ENCODE measurements at places on chromosomes 5 and 9.

DNA sequence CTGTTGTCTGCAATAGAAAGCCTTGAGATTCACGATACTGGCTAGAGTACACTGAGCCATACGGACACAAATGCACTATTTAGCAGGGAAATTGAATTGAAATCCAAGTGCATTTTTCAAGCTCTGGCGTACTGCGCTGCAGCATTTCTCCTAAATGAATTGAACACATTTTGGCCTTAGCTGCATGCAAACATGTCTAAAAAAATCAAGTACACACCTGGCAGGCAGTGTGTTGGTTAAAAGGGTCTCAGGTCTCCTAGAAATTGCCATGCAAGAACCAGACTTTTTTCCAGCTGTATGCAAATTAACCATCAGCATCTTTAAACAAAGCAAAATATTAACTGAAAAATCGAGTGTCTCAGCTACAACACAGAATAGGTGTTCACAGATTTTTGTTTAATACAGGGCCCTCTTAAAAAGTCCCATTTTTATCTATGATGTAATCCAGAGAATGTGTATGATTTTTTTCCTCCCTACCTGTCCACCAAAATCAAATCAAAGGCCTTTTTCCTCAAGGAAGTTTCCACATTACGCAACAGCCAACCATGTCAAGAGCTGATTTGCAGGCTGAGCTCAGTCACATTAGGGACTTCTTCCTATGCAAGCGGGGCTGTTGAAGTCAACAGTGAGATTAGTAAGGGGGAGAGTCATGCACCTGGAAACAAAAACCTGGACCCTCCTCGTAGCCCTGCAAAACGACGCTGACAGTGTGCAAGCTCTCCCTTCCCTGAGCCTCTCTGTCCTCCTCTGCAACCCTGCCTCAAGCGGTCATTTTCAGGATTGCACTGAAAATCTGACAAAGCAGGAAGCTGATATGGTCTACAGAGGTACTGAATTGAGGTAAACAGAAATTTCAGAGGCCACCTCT lies 14.1 kb upstream of the SFXN1 start:
- DNase-seq = peak; percentile 61

DNA sequence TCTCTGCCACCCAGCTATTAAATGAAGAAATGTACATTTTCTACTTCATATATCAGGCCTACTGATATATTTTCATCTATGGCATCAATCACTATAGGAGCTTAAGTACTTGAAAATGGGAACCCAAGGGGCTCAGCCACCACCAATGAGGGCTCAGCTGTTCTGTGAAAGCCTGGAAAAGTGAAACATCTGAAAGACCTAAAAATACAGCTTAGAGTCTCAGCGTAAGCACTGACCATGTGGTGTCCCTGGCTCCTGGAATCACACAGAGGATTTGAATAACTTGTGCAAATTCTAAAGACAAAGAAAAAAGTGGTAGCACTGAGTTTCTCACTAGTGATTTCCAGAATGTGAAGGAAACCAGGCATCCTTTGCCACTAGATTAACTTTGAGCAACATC lies 64.5 kb downstream of the PTPRD start:
- DNase-seq = no peak

DNA sequence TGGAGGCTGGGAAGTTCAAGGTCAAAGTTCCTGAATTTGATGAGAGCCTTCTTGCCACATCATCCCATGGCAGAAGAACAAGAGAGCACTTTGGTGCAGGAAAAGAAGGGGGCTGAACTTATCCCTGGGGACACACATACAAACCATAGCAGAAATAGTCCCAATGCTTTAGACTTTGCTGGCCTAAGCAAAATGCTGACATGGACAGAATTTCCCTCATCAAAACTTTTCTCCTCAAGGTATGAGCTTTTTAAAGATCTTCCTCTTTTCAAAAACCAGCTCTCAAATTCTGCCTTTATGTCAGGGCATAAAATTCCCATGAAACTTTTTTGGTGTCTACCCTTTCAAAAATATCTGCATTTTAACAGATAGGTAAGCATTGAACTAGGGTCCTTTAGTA lies 341.8 kb upstream of the SMARCA2 start:
- no peak for DNase-seq

DNA sequence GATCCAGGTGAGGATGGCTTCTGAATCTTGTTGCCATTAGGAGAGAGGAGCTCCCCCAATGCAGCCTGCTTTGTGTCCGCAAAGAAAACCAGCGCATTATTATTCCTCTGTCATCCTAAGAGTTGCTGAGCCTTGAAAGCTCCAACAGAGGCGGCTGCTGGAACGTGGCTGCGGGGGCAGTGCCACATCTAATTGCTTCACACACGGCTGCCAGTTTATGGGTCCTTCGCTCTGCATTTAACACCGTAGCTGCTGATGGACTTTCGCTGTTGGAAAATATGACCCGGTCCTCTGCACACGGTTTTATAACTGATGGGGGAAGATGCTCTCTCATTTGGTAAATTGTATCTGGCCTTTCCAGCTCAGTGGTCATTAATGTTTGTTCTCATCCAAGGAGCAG lies 38.0 kb downstream of the ZNF622 start:
- no peak for DNase-seq

DNA sequence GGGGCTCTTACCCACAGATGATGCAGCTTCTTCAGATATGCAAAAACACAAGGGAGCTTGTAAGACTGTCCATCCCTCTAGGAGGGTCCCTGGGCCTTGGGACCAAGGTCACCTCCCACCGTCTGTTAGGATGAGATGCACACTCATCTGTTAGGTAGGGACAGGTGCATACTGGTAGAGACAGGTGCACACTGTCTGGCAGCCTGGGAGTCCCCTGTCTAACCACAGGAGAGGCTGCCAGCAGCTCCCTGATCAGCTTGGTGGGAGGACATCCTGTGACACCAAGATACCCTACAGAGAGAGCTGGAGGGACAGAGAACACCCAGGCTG lies 13.2 kb downstream of the TSPAN17 start:
- no peak for DNase-seq

All from stimulated activated effector memory CD8-positive, alpha-beta T cell treated with anti-CD3 and anti-CD28 coated beads, Interleukin-12 subunit alpha, Interleukin-12 subunit beta, amount 100 ng/mL, for 72 hours (primary cell).